ENCODE measurements at places on chromosomes 12 and 14. TPM values are rescaled to one million over a fixed set of nuclear protein-coding genes. Genes with fewer than 3 reads are reported as not detected.

Gene NGB
- total RNA-seq, result not detected

Gene PLEKHD1
- total RNA-seq, result not detected

Gene CCDC175
- total RNA-seq, result not detected

Gene HOXC5
- total RNA-seq, result 0.53 TPM

Measured in A549 treated with ZK216348 at 1 μM for 4 hours (cell line).